ENCODE measurements at places on chromosomes 13 and 19.

DNA sequence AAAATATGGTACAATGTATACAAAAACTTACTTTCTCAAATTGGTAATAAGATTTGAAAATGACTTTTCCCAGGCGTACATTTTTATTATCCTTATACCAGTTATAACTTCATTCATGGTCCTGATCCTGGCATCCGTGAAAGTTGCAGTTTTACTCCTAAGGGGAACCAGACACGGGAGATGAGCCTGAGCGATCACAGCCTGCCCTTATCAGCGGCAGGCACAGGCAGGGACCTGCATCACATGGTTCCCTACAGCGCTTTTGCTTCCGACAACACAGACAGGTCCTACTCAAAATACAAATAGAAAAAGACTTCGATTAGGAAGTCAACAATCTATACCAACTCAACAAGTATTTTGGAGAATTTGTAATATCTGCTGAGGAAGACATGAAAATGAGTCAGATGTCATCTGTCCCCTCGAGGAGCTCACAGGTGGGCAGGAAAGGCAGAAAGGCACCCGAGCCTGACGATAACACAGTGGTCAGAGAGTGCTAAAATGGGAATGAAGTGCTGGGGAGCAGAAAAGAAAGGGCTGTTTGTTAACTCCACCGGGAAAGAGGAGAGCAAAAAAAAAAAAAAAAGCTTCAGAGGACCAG lies 93.4 kb downstream of the ABCC4 start:
- no peak for DNase-seq

DNA sequence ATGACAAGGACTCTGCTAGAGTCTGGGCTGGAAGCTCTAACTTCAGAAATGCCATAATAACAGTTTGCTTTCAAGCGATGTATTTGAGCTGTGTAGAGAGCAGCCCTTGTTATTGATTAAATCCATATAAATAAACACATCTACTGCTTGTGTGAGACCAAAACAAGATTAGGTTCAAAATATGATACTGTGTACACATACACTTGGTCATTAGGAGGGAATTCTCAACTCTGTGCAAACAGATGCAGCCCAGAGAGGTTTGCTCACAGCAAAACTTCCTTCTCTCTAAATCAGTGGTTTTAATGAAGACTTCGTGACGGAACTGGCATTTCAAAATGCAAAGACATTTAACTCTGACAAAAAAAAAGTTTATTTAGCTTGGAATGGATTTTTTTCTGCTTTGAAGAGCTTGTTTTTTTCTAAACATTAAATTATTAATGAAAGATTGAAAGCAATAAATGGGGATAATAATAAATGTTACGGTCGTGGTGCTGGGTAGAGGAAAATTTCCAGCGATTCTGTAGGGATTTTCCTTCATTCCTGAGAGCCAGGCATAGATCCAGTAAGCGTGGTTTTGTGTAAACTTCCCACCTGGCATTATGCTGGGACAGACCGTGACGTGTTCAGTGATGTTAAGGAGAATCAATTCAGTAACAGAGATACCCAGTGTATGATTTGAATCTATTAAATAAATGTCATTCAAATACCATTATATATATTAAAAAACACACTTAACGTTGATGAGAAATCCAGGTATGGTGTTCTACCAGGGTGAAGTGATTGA lies 213.7 kb downstream of the TEX29 start:
- DNase-seq, result no peak

DNA sequence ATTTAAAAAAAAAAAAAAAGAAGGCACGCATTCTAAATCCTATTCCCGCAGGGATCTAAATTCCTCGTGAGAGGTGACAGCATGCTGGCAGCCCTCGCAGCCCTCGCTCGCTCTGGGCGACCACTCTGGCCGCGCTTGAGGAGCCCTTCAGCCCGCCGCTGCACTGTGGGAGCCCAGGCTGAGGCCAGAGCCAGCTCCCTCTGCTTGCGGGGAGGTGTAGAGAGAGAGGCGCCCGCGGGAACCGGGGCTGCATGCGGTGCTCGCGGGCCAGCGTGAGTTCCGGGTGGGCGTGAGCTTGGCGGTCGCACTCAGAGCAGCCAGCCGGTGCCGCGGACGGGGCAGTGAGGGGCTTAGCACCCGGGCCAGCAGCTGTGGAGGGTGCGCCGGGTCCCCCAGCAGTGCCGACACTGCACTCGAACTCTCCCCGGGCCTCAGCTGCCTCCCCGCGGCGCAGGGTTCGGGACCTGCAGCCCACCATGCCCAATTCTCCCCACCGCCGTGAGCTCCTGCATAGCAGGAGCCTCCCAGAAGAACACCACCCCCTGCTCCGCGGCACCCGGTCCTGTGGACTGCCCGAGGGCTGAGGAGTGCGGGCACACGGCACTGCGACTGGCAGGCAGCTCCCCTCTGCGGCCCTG lies 553.9 kb downstream of the LMO7 start:
- DNase-seq, result no peak

DNA sequence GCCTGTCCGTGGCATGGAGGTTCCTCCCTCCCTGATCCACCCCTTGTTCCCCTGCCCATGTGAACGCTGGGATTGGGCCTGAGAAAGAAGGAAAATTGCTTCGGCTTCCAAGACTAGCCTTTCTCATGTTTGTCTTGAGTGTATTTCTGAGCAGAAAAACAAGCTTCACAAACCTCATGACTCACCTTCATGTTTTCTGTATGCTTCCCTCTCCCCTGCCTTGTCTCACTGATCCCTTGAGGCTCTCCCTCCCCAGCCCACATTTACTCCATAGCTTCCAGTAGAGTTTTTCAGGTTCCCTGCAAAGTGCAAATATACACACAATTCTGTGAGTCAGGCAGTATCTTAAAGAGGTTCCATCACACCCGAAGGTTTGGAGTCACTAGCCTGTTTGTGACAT lies 572.4 kb downstream of the UQCRFS1 start:
- no peak for DNase-seq

- DNase-seq, result no peak
Observed at GRCh38 chr19:13823256-13823655, 28.0 kb downstream of the ZSWIM4 start.

DNA sequence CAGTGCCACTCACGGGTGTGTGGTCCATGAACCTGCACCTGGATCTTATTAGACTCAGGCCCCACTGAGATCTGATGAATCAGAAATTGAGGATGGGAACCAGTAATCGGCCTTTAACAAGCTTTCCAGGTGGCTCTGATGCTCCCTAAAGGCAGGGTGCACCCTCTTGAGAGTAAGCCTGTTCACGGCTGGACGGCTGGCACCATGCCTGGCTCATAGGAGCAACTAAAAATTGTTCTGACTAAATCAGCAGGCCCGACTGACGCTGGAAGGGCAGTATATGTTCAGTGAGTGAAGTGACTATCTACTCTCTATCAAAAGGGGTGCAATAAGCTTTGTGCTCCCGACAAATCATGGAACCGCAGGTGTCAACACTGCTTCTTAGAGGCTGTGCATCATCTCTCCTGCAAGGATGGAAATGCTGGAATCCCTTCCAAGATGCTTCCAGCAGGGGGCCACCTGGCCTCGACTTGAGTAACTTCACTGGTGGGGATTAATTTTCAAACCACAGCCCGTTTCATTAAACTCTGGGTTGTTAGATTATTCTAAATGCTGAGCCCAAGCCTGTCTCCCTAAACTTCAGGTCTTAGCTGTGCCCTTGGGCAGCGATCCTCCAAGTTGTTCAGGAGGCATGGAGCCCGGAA lies 28.4 kb downstream of the TMTC4 start:
- DNase-seq, result no peak

GRCh38 chr13:80168089-80168850 lies 172.7 kb downstream of the SPRY2 start:
- no peak for DNase-seq

GRCh38 chr13:25958986-25959385 lies 92.8 kb downstream of the SHISA2 start:
- no peak for DNase-seq

DNA sequence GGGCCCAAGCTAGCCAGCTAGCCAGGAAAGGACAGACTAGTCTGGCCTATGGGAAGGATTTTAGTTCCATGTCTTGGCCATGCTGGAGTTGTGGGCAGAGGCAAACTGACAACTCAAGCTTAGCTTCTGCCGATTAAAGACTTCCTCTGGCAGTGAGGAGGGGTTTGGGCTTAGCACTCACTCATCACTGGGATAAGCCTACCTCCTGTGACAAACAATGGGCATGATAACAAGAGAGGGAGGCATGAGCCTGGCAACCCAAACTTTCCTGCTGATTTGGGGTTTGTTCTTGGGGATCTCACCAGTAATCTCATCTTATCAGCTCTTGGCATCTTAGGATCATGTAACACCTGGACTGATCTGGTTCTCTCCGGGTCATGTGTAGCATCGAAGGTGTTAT lies 83.6 kb downstream of the KL start:
- no peak for DNase-seq

- no peak for DNase-seq
Observed at GRCh38 chr19:14544047-14544446, 14.7 kb downstream of the TECR start.

- no peak for DNase-seq
Observed at GRCh38 chr19:54871696-54872095, 2.3 kb upstream of the FCAR start.

DNA sequence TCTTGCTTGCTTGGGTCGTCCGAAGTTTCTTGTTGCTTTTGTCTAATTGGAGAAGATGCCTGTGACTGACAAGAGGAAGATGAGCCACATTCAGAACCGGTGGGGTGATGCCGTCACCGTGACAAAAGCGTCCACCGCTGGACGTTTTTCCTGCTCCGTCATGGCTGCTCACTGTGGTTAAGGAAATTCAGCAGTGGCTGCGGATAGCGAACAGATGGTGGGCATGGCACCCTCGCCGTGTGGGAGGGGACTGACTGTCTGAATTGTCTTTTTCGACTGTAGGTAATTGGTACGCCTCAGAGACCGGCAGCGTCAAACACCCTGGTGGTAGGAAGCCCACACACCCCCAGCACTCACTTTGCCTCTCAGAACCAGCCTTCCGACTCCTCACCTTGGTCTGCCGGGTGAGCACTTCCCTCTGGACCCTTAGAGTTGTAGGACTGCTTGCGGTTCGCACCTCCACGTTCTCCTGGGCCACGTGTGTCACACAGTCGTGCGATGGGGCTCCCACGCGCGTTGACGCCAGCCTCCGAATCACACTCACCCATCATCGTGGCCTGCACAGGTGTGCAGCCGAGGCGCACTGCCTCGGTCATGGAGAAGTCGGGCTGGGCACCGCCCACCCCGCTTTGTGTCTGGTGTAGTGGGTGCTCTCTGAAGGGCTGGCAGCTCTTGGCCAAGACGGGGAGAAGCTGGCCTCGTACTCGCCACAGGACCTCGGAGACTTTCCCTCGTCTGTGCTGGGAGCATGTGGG lies 26.5 kb downstream of the ATP4B start:
- DNase-seq, result no peak

DNA sequence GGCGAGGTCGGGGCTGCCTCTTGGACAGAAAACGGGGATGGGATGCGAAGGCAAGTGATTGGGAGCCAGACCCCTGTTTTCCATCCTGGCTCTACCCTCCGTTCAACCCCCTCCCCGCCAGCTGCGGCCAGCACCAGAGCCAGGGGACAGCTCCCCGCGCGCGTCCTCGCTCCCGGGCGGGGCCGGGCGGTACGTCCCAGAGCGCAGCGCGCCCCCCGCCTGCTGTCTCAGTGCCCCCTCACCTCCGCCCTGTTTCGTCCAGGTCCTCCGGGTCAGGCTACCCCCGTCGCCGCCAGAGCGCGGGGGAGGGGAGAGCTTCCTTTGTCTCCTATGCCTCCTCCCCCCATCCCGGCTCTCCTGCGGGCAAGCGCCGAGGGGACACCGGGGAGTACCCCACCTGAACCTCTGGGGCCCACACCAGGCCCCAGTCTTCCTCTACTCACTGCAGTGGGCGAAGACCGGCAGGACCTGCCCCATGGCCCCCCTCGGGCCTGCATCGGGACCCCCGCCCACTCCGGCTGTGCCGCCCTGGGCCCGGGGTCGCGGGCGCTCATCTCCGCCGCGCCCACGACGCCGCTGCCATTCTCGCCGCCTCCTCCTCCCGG lies 396 bp downstream of the RTN2 start:
- no peak for DNase-seq

- no peak for DNase-seq
Observed at GRCh38 chr13:71864986-71865873, 1.8 kb downstream of the DACH1 start.
